ENCODE measurements at places on chromosomes 6 and 20.
A peak's percentile ranks its signal among the peaks of the same experiment; 100 is the strongest.

GRCh38 chr20:48603819-48604405 is 223.9 kb downstream of the PREX1 start:
- DNase-seq: no peak

- DNase-seq: no peak
These were observed 152.3 kb upstream of the RPS6KA2 start for GRCh38 chr6:166779381-166779780.

DNA sequence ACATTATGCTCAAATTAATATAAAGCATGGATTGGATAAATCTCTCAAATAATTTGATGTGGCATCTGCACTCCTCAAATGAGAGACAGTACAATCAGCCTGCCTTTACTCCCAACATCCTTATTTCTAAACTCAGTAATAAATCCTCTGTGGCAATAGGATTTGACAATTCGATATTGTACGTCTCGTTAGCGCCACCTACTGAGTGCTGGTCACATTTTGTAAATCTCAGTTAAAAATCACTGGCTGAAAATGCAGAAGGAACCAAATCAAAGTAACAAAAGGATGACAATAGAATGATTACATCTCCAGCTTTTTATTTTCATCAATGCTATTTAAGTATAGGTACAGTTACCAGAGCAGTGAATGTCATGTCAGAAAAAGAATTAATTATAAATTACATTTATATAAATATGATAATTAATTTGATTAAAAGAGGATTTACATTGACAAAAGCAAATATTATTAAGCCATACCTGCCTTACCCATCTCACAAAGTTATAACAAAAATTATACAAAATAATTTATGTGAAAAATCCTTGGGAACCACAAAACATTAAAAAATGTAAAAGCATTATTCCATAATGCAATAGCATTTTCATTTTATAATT is 20.2 kb upstream of the GJE1 start:
- DNase-seq: peak; percentile 44

DNA sequence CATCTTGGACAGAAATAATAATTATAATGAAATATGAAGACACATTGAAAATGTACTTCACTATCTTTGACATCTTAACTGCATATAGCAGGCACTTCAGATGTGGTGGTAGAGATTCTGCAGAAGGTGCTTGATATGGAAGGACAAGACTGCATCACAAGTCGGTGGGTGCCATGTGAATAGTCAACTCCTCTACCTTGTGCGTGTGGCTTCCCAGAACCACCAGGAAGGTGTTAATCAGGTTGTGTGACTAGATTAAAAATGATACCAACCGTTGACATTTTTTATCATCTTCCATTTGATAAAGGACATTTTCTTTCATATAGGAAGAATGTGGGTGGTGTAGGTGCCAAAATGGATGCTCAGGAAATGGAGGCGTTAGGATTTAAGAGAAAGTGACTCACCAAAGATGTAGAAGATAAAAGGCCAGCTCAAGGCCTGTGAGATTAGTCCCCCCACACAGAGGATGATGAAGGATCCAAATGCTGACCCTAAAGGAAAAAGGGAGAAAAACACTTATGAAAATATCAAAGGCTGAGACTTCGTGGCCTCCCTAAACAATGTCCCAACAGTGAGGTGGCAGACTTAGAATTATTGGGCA is 12.3 kb downstream of the SLC17A2 start:
- DNase-seq: no peak

GRCh38 chr6:63881791-63882190 is 246.2 kb downstream of the PHF3 start:
- no peak for DNase-seq

- DNase-seq: no peak
These were observed 81.0 kb downstream of the ATRN start for GRCh38 chr20:3551681-3552434.

DNA sequence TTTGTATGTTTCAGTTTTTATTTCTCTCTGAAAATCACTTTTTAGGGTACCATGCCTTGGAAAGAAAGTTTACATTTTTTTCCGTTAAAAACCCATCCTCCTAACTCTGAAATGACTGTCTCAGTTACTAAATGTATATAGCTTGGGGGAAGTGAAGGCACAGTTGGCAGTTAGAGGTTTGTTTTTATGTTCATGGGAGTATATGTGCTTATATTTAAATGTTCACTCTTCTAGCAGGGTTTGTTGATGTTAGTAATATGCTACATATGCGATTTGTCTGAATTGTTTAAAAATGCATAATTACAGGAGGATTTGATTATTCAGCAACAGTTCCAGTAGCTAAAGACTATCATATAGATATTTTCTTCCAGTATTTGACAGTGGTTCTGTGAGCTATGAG is 31.1 kb downstream of the CDKAL1 start:
- DNase-seq: no peak

DNA sequence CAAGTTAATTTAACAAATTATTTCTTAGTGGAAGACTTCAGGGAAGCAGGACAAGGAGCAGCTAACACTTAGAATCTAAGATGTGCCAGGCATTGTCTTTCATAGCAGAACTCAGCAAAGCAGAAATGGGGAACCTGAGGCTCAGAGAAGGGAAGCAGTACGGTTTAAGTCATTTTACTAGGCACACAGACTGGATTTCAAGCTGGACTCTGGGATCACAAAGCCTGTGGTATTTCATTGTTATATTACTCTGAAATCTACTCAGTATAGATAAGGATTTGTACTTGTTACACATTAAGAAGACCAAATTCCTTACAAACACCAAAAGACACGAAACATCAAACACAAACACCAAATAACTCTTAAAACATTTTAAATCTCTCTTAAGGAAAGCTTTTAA is 199.6 kb downstream of the ISM1 start:
- no peak for DNase-seq

GRCh38 chr6:35725081-35725708 is 11.6 kb upstream of the ARMC12 start:
- no peak for DNase-seq

- no peak for DNase-seq
These were observed 364.3 kb upstream of the HSF2 start for GRCh38 chr6:122035173-122035572.

GRCh38 chr6:152461556-152461955 is 175.6 kb downstream of the SYNE1 start:
- no peak for DNase-seq

GRCh38 chr6:34680802-34681515 is 15.6 kb downstream of the ILRUN start:
- DNase-seq: no peak

GRCh38 chr20:61732511-61733210 is 333.0 kb downstream of the TAF4 start:
- no peak for DNase-seq

GRCh38 chr20:48051794-48052474 is 266.7 kb upstream of the SULF2 start:
- no peak for DNase-seq

GRCh38 chr6:15547400-15547799 is 115.4 kb downstream of the DTNBP1 start:
- no peak for DNase-seq

DNA sequence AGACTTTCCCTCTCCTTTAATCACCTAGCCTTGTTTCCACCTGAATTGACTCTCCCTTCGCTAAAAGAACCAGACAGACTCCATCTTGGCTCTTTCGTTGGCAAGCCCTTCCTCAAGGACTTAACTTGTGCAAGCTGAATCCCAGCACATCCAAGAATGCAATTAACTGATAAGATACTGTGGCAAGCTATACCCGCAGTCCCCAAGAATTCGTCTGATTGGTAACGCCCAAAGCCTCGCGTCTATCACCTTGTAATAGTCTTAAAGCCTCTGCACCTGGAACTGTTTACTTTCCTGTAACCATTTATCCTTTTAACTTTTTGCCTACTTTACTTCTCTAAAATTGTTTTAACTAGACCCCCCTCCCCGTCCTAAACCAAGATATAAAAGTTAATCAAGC is 15.6 kb upstream of the MYCT1 start:
- no peak for DNase-seq

- no peak for DNase-seq
These were observed 64.4 kb downstream of the SNAP25 start for GRCh38 chr20:10282979-10283456.

DNA sequence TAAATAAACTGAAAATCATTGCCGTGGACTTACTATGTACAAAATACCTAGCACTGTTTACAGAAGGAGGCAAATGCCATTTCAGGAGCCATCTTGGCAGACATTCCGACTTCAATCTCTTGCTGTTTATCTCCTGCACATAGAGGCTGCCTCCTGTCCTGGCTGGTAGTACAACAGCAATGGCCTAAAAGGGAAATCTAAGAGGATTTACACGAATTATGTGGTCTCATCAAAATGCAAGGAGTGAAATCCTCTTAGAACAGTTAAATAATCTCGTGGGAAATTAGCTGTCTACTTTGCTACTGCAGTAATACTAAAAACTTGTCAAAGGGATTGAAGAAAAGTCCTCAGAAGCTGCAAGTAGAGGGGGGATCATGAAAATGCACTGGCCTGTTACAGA is 82.2 kb upstream of the SLC2A12 start:
- no peak for DNase-seq

GRCh38 chr20:34955231-34956040 is at the start of the genes GSS and MYH7B:
Gene GSS, minus strand, starts transcription at chr20:34955806. Its CDS starts 3,954 bp downstream, at chr20:34951852.
Gene MYH7B, plus strand, starts transcription at chr20:34955868. Its CDS starts 22,138 bp downstream, at chr20:34978006.
- peak; percentile 98 for DNase-seq

- no peak for DNase-seq
These were observed 187.7 kb upstream of the MYLIP start for GRCh38 chr6:15941168-15941567.

DNA sequence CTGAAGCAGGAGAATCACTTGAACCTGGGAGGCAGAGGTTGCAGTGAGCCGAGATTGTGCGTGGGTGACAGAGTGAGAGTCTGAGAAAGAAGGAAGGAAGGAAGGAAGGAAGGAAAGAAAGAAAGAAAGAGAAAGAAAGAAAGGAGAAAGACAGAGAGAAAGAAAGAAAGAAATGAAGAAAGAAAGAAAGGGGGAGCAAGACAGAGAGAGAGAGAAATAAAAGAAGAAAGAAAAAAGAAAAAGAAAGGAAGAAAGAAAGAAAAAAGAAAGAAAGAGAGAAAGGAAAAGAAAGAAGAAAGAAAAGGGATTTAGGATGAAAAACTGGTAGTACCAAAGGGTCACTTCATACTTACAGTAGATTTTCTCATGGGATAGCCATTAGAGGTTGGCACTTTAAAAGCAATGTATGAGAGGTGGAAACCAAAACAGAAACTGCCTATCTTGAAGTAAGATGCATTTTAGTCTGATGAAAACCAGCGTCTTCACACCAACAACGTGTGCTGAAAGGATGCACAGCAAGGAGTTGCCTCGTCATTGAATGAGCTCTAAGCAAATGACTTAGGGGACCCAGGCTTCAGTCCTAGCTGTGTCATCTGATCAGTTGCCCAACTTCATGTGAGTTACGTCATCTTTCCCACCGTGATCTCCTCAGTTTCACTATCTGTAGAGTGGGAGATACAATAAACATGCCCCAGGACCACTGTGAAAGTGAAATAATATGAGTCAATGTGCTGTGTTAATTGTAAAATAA is 133.9 kb upstream of the NEDD9 start:
- DNase-seq: no peak

DNA sequence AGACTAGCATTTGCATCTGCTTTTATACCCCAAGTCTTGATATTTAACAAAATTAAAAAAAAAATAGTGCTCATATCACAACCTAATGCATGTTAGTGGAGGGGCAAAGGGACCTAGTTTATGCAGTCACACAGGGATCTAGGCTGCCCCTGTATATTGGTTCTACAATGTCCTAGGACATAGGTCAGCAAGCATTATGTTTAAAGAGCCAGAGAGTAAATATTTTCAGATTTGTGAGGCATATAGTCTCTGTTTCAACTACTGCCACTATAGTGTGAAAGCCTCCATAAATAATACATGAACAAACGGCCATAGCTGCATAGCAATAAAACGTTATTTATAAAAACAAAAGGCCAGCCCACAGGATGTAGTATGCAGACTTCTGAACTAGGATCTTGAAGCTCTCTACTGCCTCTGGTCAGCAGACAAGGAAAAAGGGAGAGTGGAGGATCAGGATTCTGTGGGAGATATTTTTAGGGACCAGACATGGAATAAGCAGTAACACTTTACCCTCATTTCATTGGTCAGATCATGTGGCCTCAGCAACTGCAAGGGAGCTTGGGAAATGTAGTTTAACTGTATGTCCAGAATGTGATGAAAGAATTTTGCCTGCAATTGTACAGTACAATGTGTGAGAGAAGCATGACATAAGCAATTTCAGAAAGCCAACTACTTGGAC is 414.2 kb upstream of the SPTLC3 start:
- no peak for DNase-seq

DNA sequence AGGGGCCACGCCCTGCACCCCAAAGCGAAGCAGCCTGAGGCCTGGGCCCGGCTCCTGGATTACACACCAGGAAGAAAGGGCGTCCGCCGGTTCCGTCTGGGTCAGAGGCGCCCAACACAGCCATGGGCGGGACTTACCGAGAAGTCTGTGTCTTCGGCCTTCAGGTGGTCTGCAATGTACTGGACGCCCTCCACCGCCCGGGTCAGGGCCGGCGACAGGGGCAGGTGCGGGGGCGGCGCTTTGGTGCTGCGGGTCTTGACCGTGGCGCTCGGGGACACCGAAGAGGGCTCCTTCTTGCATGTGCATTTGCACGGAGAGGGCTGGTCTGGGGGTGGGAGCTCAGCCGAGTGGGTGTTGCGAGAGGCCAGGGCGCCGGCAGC is 11.6 kb downstream of the CHRNA4 start:
- no peak for DNase-seq

DNA sequence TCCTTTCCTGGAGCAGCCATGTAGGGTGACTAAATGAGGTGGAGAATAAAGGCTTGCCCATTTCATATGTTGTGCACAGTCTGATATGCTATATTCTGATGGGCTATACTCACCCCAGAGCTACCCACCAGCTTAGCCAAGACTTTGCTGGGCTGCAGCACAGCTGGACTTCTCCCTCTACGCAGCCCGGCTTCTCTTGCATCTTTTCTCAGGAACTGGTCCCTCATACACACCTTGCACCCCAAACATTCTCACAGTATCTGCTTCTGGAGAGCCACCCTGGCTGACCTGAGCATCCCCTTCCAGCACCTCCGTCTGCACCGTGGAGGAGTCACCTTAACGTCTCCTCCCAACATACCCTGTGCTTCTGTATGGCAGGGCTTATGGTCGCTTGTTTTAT is 150.8 kb upstream of the PMEPA1 start:
- no peak for DNase-seq

GRCh38 chr6:36917541-36918193 is 31.9 kb downstream of the C6orf89 start:
- DNase-seq: no peak
